ENCODE measurements at places on chromosomes 1 and 21.

- no peak for DNase-seq
These were observed 46.3 kb downstream of the RAB3GAP2 start for GRCh38 chr1:220225957-220226356.

- no peak for DNase-seq
These were observed 93.0 kb upstream of the RAVER2 start for GRCh38 chr1:64651841-64652240.

DNA sequence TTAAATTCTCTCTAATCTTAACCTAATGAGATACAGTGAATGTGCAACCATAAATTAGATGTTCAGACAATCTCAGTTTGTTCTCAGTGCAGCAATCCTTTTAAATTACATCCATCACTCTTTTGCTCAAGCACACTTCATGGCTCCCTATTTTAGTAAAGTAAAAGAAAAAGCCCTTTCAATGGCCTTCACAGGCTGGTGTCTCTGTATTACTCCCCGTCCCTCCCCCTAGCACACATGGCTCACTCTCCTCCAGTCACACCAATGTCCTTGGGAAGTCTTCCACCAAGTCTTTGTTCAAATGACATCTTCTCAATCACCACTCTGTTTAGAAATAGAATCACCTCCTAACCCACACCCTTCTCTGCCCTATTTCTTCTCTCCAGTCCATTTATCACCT lies 60.3 kb upstream of the RGS7 start:
- DNase-seq: no peak

GRCh38 chr21:42663860-42664535 lies 10.6 kb downstream of the PDE9A start:
- no peak for DNase-seq

DNA sequence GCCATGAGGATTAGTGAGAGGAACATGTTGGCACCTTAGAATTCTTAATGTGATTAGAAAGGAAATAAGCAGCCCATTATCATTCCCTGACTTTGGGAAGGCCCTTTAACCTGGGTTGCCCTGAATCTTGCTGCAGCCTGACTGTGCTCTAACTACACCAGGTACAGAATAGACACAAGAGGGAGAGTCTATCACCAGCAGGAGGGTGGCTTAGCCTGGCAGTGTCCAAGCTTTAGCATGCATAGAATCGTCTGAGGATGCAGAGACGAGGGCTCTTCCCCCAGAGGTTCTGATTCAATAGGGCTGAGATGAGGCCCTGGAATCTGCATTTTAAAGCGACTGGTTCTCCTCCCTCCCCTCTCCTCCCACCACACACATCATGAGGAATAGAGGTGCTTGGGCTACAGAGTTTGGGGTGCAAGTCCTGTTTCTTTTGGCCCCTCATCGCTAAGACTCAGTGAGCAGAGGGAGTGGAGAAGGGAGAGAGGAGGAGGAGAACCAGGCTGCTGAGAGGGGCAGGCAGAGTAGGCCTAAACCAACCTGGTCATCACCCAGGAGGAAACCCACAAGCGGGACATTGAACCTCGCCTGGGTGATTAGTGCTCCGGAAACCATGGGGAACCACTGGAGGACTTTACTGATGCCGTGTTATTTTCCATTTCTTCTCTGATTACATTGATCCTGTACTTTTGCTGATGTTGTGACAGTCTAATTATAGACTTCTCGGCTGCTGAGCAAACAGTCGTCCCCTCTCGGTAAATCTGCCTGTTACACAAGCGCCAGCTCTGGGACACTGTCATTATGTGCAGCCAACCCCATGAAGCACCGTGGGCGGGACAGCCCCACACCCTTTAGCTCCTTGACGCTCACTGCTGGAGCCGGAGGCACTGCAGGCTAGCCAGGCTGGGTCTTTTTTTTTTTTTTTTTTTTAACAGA lies 6.3 kb upstream of the TENT5C start:
- DNase-seq: no peak

GRCh38 chr1:230632273-230632873 lies 9.9 kb upstream of the COG2 start:
- DNase-seq: no peak

GRCh38 chr1:45796381-45796780 lies 7.0 kb upstream of the MAST2 start:
- no peak for DNase-seq

DNA sequence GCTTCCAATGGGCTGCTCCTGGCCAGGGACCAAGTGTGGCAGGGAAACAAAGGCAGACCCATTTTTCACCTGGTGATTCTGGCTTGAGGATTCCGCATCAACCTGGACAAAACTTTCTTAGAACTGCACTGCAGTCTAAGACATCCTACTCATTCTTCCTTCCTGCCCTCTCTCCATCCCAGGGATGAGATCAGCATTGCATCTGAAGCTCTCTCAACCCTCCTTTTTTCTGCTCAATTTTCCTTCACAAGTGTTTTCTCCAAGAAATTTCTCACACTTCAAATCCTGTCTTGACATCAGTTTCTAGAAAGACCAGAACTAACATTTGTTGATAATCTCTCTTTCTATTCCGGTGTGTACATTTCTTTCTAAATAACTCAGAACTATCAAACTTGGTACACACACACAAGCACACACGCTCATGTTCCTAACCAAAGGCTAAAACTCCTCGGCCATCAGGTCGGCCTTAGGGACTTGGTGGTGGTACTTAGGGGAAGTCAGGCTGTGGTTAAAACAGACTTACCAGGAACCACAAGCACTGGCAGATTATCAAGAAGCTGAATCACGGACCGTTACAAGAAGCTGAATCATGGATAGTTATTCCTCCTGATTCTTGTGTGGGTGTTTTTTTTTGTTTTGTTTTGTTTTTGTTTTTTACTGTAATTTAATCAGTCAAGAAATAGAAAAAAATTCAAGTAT lies 21.0 kb upstream of the CXADR start:
- DNase-seq: no peak

DNA sequence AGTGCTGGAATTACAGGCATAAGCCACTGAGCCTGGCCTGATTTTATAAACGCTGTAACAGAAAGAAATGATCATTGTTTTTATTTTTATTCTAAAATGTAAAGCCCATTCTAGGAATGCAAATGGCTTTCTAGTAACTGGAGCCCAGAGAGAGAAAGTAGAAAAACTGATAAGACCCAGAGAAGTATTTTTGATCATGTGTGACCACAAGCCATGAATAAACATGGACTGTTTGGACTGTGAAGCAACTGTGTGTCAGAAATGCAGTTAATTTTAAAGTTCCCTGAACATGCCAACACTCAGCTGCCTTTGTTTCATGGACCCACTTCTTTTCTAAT lies 39.7 kb downstream of the EIF2B3 start:
- DNase-seq: no peak

- no peak for DNase-seq
These were observed 7.1 kb downstream of the ACOT7 start for GRCh38 chr1:6386371-6386949.

- DNase-seq: no peak
These were observed 44.0 kb downstream of the ACP6 start for GRCh38 chr1:147626291-147626690.

DNA sequence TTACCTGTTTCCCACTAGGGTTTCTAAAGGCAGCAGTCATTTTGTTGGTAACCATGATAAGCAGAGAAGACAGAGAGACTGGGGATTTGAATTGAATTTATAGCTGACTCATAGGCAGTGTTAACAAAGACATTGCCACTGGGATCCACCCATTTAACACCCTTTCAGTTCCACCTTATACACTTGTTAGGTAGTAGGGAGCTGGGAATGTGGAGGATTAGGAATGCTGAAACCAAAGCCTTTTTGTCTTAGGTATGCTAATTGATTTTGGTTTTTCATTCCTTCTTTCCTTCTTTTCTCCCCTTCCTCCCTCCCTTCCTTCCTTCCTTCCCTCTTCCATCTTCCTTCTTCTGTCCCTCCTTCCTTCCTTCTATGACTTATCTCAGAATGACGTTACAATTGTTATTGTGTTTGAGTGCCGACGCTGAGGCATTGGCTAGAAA lies 7.5 kb upstream of the EVI5 start:
- no peak for DNase-seq

DNA sequence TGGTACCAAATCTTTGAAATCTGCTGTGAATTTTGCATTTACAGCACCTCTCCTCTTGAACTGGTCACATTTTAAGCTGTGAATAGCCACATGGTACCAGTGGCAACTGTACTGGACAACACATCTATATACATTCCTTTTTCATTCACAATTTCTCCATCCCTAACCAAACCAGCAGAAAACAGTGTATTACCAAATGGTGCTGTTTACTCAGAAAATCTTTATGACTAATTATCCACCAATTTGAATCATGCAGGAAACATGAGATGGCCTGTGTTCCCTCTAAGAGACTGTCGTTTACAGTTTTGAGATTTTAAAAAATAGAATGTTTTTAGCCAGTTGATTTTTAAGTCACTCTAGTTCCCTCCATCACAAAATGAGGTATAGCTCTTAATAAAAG lies 17.6 kb upstream of the CCT8 start:
- no peak for DNase-seq

DNA sequence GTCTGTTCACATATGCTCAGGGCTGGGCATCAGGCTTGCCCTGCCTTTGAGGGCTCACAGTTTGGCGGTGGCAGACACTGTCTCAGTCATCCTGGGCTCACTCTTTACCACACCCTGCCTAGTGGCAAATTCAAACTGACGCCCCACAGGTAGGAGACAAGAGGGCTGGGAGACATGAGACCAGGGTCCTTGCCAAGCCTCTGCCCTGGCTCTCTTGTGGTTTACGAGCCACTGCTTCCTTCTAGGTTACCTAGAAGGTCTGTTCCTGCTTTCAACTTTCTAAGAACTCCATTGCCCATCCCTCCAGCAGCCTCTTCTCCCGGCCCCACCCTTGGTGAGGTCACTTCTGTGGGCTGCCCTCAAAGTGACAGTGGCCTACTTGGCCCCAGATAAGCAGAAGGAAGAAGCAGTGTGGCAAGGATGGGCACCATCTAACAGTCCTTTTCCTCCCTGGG lies 10.5 kb downstream of the KIF21B start:
- no peak for DNase-seq

Measured in activated T-helper 2 cell treated with anti-CD3 and anti-CD28 coated beads, Interferon-gamma antibody, Interleukin-2, Interleukin-4, amounts not matched to agents 10 μg/mL and 5 μg/mL and 100 μg/mL, durations not matched to agents 14 hours and 24 hours and 36 hours (primary cell).